Epithelial cell of esophagus (primary cell): ENCODE measurements at places on chromosomes 13 and 19.
A peak's percentile ranks its signal among the peaks of the same experiment; 100 is the strongest.

DNA sequence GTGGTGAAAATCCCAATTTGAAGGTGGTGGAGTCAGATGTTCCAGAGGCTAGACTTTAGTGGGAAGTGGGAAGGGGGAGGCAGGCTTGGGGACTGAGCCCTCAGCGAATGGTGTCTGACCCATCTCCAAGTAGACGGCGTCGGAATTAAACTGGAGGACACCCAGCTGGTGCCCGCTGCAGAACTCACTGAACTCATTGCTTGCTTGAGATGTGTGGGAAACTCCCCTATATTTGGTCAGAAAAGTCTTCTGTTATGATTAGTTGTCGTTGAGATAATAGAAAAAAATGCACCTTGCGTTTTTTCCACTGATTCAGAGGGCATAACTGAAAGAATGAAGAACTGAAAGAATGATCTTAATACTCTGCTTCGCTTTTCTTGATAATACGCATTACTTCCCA, 871 bp upstream of the ZNF583 start:
- peak; percentile 4 for DNase-seq

DNA sequence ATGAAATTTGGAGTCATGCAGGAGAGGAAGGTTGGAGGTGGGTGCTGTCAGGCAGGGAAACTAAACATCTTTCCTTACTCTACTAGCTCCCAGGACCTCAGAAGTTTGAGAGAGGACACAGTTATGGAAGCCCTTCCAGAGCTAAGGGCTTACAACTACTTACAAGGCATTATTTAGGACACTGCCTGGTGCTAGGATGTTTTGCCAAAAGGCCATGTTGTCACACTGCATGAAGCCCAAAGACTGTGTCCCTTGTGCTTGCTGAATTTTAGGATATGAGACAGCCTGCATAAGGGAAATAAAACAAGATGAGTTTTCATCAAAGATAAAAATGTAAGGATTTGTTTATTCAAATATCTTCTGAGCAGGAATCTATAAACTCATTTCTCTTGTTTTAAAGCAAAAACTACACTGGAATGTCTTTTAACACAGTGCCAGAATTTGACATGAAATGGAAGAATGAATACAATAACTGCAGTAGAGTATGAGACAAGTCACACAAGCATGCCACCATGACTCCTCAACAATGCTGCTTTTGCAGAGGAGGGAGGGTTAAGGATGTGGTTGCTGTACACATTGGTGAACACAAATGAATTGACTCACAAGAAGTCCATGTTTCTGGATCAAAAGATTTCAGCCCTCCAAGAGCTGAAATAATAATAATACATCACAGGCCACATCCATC, 258.4 kb downstream of the SPRY2 start:
- peak; percentile 14 for DNase-seq

GRCh38 chr19:35746087-35746462, 624 bp downstream of the PSENEN start:
- no peak for DNase-seq

DNA sequence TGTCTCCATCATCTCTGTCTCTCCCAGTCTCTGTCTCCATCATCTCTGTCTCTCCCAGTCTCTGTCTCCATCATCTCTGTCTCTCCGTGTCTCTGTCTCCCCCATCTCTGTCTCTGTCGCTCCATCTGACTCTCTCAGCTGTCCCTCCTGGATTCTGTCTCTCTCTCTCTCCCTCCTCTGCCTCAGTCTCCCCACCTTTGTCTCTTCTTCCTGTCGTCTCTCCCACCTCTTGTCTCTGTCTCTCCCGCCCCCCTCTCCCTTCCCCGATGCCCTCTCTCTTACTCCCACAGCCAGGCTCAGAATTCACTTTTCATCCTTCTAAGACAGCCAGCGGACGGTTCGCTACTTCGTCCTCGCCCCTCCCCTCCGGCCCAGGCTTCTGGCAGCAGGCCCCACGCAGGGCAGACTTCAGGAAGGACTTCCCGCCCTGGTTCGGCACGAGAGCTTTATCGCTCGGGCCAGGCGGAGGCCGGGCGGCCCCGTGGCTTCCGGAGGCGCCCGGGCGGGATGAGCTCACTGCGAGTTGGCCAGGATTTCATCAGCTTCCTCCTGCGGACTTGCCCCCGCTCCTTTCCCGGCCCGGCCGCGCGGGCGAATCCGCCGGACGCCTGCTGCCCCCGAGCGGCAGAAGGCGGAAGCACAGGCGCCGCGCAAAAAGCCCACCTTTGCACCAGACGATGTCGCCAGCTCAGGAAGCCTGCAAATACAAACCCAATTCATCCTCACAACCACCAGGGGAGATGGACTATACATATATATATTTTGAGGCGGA, 12.4 kb upstream of the CCDC9 start:
- DNase-seq, result peak; percentile 95

GRCh38 chr13:113103646-113104045, 1.9 kb upstream of the F7 start:
- DNase-seq, result no peak

DNA sequence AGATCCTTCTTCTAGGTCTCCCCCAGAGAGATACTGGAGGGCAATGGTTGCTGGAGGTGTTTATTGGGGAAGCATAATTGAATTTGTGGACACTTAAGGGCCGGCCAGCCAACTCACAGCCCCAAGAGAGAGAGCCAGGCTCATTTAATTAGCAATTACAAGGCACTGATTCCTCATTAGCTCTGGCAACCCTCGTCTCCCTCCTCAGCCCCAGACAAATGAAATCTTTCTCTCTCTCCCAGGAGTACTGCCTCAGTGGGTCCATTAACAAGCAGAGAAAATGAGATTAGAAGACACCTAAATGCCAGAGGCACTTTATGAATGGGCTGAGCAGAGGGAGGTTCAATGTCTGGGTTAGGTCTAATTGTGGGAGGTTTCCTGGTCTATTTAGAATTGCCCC, 19.0 kb upstream of the FEM1A start:
- DNase-seq, result no peak

- DNase-seq, result no peak
Measured at GRCh38 chr13:43611281-43612273, 175.2 kb downstream of the ENOX1 start.

GRCh38 chr13:87393358-87393757, 277.8 kb upstream of the SLITRK5 start:
- no peak for DNase-seq

DNA sequence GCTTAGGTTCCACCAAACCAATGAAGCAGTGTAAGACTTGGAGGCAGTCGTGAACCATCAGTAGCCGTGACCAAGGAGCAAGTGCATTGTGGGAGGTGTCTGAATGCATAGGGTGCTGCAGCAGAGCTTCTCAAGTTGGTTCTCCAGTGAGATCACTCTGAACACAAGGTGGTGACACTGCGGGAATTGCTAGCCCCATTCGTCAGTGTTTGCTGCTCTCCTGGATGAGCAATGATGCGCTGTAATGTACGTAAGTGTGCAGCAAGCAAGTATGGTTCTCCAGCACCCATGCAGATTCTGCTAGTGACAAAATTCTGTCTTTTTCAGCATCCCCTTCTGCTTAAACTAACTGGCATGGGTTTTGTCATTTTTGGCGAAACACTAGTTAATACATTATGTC, 97.6 kb upstream of the HTR2A start:
- no peak for DNase-seq

DNA sequence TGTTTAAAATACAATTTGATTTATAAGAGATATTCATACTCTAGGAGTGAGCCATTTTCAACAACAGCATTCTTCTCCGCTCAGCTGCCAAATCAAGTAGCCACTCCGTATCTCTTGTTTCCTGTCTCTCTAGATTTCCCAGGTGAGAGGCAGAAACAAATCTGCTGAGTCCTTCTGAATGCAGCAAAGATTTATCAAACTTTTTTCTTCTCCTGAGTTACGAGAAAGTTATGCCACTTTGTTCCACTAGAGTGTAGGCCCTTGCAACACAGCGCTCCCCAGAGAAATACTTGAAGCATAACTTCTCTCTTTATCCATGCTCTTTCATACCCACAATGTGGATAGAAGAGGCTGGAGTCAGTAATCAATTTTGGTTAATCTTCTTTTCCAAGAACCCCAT, 1960.8 kb downstream of the OLFM4 start:
- DNase-seq, result no peak

DNA sequence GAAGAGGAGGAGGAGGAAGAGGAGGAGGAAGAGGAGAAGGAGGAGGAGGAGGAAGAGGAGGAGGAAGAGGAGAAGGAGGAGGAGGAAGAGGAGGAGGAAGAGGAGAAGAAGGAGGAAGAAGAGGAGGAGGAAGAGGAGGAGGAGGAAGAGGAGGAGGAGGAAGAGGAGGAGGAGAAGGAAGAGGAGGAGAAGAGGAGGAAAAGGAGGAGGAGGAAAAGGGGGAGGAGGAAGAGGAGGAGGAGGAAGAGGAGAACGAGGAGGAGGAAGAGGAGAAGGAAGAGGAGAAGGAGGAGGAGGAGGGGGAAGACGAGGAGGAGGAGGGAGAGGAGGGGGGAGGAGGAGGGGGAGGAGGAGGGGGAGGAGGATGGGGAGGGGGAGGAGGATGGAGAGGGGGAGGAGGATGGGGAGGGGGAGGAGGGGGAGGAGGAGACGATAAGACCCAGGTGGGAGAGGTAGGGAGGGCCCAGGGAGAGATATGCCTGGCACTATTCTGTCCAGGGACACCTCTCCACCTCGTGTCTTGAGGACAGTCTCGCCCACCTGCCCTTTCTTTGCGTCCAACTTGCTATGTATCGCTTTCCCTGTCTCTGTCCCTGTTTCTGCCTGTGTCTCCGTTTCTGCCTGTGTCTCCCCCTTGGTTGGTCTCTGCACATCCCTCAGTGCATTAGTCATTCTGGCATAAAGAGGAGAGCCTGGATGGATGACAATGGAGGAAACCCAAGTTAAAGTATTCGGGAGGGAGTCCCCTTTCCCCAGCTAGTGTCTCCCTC, 7.1 kb upstream of the KLK5 start:
- DNase-seq, result no peak

GRCh38 chr19:10566658-10567410, 1.0 kb upstream of the KRI1 start:
- no peak for DNase-seq

- peak; percentile 93 for DNase-seq
Measured at GRCh38 chr19:56217039-56217949, 15.2 kb downstream of the ZSCAN5C start.

GRCh38 chr13:96474181-96474557, 384.3 kb downstream of the HS6ST3 start:
- DNase-seq, result no peak

GRCh38 chr19:49983645-49984229, 22.8 kb upstream of the SIGLEC11 start:
- peak; percentile 50 for DNase-seq

DNA sequence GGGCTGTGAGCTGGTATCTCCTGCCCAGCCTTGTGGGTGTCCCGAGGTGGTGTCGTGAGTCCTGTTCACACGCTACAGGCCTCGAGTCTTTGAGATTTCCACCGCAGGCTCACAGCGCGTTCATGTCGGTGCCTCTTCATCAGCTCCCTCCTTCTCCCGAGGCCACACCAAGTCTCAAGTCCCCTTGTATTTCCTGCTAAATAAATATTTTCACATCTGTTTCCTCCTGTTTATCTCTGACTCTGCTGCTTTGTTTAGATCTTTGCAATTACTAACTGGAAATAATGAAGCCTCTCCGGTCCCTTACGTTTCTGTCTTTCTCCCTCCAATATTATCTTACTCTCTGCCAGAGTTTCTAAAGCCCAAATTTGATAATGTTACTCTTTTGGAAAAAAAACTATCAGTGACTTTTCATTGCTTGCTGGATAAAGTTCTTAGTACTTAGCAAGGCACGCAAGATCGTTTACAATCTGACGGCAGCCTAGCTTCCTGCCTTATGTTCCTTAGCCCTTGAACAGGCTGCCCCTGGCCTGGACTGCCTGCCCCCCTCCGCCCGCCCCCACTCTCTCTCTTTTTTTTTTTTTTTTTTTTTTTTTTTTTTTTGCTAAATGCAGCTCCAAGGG, 130.5 kb upstream of the RNF113B start:
- no peak for DNase-seq

- no peak for DNase-seq
Measured at GRCh38 chr13:114054264-114054663, 78.2 kb downstream of the RASA3 start.

DNA sequence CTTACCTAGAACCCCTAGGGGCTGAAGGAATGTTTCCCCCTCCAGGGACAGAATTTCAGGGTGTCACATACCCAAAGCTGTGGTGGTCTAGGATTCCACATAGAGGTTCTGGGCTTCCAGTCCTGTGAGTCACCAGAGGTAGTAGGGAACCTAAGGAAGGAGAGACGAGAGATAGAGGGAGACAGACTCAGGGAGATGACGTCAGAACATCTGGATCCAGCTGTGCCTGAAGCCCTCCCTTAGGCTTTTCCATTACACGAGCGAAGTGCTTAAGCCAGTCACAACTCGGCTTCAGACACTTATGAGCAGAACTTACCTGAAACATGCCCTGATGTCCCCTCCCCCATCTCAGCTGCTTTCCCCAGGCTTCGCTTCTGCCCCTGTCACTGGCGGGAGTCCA, 11.8 kb upstream of the SELENOW start:
- no peak for DNase-seq

- peak; percentile 93 for DNase-seq
Measured at GRCh38 chr13:45055902-45056648, 64.2 kb upstream of the GTF2F2 start.

GRCh38 chr13:98540476-98540875, 36.4 kb downstream of the STK24 start:
- DNase-seq, result no peak

DNA sequence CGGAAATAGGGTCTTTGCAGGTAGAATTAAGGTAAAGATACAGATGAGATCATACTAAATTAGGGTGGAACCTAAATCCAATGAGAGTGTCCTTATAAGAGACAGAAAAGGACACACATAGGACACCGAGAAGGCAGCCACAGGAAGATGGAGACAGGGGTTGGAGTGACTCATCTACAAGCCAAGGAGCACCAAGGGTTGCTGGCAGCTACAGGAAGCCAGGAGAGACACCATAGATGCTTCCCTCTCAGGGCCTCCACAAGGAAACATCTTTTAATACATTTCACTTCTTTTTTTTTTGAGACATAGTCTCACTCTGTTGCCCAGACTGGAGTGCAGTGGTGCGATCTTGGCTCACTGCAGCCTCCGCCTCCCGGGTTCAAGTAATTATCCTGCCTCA, 10.1 kb downstream of the TMEM143 start:
- no peak for DNase-seq

DNA sequence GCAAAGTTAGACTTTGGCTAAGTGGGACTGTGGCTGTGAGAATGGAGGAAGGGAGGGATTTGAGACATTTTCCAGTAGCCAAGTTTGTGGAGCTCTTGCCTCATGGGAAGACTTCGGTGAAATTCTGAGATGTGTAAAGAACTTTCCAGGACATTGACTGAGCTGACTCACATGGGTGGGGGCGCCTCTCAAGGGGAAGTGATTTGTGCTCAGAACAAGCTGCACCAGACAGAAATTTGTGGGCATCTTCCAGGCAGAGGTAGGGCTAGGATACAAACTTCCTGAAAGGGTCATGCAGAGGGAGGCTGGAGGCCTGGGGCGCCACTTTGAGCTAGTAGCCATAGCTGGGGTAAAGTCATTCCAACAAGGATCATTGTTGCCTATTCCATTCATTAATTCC, 9.8 kb upstream of the SIGLEC10 start:
- DNase-seq, result no peak

- no peak for DNase-seq
Measured at GRCh38 chr13:30725326-30726085, 9.8 kb upstream of the ALOX5AP start.
